ENCODE measurements at places on chromosomes 3 and 15.

DNA sequence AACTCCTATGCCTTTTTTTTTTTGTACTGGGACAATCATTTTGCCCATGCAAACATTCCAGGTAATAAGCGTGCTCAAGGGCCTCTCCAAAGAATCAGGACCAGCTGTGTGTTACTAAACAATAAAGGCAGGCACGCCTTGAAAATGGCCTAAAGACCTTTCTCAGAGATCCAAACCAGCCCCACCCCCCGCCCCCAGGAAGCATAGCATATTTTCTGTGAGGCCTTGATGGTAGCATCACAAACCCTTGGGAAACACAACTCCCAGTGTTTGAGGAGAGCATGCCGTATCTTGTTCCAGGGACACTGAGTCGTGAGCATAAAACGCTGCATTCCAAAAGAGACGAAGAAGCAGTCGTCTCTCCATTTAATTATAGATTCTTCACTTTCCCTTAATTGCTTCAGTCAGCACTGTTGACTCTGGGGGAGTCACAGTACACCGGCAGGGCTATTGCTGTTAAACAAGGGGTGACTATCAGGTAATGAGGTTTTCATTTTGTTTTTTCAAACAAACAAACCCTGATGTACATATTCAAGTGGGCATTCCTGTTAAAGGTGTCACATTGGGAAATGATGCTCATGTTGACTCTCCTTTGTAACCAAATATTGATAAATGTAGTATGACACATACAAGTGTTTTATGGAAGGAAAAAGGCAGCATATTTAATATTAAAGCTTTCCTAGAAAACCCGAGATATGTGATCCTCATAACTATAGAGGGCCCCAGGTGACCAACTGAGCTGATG lies 4.4 kb upstream of the TPM1 start:
- DNase-seq: no peak

- DNase-seq: no peak
Measured at GRCh38 chr3:107456501-107456900, 66.3 kb upstream of the BBX start.

DNA sequence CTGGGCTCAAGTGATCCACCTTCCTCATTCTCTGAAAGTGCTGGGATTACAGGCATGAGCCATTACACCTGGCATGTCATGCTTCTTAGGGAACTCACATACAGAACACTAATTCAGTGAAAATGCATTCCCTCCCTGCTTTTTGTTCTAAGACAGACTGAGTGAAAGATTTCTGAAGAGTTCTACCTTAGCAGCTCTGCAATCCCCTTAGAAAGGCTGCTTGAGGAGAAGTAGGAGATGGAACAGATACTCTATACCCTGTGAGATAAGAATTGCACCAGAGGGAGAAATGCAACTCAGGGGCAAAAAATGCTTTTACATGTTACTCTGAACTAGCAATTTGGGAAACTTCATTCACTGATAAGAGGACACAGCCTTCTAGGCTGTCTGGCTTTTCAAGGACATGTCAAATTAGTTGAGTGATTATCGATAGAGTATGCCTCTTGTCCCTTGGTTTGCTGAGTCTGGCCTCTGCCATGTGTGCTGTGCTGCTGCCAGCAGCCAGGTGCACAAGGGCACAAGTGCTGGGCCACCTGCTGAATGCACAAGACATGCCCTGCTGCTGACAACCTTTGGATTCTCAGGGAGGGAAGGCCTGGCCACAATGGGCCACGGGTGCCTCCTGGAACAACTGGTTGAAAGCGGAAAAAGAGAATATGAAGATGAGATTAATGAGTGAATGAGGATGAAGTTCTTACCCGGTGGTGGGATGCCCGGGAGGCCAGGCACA lies 17.8 kb downstream of the UQCC5 start:
- DNase-seq: no peak

DNA sequence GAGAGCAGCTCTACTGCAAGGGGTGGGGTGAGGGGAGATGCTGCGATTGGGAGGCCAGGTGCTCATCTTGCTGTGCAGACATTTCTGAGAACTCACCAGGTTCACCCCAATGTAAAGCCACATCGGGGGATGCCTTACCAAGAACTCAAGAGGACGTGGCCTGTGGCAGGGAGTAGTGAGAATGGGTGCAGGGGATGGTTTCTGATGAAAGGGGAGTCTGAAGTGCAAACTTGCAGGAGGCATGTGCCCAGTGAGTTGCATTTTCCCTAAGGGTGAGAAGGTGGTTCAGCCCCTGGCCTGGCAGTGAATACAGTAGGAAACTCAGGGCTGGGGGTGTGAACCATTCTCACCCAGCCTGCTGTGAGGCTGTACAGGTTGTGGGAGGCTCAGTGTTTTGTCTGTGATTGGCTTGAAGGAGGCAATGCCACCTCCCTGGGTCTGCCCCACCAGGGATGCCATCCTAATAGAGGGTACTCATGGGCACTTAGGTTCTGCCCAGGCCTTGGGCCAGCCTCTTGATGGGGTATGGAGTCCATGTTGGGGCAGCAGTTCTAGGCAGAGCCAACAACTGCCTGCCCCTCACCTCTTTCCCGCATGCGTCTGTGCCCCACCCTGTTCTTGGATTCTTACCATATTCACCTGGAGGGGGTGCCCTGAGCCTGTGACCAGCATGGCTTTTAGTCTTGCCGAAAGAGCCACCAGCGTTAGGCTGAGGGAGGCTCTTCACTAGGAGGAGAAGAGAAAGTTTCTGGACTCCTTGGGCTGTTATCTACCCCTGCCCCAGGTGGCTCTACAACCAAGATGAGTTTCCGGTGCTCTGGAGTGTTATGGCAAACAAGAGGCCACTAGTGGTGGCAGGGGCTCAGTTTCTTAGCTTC lies 4.5 kb downstream of the HEMK1 start:
- DNase-seq: peak; percentile 67

DNA sequence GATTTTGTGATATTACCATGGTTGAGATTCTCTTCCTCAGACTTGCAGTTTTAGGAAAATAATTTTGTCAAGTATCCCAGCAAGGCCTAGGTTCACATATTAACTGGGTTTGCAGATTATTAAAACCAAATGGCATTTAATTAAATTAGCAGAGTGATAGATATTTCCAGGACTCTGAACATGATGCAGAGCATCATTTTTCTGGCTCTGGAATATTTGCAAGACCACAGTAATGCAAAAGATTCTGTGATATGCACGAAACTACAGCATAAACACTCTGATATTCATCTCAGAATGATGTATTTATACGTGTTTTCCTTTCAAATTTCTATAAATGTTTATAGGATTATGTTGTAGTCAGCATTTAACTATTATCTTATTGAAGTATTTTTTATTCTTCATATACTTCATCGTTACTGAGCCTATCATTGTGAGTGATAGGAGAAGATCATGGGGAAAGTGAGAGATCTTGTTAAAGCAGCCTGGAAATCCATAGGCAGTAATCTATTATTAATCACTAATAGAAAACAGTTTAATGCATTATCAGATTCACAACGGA lies 1245.6 kb downstream of the OTOL1 start:
- DNase-seq: no peak

GRCh38 chr3:51721062-51721745 lies 14.3 kb downstream of the GRM2 start:
- no peak for DNase-seq

DNA sequence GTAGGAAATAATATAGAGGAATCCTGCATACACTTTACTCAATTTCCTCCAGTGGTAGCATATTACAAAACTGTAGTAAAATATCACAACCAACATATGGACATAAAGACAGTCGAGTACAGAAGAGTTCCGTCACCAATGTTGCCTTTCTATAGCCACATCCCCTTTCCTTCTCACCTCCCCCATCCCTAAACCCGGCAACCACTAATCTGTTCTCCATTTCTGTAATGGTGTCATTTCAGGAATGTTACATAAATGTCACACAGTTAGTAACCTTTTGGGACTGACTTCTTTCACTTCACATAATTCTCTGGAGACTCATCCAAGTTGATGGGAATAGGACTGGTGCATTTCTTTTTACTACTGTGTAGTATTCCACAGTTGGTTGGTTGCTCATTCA lies 41.4 kb upstream of the ATG7 start:
- DNase-seq: no peak

DNA sequence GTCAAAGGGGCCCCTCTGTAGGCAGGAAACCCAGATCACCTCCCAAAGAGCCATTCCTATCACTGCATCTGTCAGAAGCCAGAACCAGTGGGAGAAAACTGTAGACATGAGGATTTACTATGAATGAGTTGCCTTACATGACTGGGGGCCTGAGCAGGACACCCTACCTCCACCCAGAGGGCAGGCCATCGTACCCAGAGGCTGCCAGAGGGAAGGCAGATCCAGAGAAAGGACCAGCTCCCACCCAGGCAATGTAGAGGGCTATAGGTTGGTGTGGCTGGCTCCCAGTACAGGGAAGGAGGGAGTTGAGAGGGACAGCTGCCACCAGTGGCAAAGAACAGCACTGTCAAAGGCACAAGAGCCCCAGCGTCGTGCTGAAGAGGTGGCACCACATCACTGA lies 233.2 kb downstream of the OCA2 start:
- no peak for DNase-seq

Data from stimulated activated CD4-positive, alpha-beta T cell treated with anti-CD3 and anti-CD28 coated beads, TNF-alpha, amount 100 ng/mL, for 48 hours (primary cell).